ENCODE measurements at places on chromosomes 6 and 20.

GRCh38 chr6:32192608-32193039 lies at the start of gene GPSM3:
Gene GPSM3, minus strand, starts transcription at chr6:32192643. Its CDS starts 130 bp downstream, at chr6:32192513.
- DNase-seq, result peak; percentile 61

- DNase-seq, result no peak
Measured at GRCh38 chr6:131687022-131687421, 14.2 kb downstream of the OR2A4 start.

DNA sequence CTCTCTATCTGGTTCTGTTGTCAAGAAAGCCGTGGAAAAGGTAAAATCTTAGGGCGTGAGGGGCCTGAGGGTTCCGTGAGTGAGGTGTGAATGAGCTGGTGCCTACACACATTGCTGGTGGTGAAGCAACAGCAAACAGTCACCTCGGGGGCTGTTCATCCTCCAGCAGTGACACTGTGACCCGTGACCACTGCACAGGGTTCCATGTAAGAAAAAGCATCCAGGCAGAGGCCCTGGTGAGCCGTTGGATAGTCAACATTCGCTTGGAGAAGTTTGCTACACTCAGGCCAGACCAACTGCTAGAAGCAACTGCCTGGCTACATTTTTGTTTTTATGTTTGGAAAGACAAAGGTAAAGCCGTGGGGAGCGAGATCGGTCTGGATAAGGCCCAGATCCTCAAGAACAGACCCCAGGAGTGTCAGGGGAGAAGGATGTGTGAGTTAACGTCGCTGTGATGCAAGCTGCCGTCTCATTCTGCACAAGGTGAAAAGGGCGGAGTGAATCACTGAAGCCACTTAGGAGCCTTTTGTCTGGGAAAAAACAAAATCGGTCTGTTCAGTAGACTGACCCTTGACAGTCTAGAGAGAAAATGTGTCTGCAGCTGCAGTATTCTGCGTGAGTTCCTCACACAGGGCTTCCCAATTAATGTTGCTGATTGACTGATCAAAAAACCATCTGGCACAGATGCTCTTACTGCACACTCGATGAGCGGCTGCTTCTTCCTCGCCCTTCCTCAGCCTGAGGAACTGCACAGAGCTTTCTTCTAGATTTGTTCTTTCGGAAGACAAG lies 404.0 kb downstream of the SMOC2 start:
- DNase-seq, result no peak

GRCh38 chr6:156017838-156018237 lies 562.2 kb upstream of the NOX3 start:
- no peak for DNase-seq

DNA sequence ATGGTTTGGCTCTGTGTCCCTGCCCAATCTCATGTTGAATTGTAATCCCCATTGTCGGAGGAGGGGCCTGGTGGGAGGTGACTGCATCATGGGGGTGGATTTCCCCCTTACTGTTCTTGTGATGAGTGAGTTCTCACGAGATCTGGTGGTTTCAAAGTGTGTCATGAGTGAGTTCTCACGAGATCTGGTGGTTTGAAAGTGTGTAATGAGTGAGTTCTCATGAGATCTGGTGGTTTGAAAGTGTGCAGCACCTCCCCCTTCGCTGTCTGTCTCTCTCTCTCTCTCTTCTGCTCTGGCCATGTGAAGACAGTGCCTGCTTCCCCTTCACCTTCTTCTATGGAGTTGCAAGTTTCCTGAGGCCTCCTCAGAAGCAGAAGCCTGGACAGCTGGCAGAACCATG lies 87.6 kb downstream of the MYLK4 start:
- DNase-seq, result no peak

DNA sequence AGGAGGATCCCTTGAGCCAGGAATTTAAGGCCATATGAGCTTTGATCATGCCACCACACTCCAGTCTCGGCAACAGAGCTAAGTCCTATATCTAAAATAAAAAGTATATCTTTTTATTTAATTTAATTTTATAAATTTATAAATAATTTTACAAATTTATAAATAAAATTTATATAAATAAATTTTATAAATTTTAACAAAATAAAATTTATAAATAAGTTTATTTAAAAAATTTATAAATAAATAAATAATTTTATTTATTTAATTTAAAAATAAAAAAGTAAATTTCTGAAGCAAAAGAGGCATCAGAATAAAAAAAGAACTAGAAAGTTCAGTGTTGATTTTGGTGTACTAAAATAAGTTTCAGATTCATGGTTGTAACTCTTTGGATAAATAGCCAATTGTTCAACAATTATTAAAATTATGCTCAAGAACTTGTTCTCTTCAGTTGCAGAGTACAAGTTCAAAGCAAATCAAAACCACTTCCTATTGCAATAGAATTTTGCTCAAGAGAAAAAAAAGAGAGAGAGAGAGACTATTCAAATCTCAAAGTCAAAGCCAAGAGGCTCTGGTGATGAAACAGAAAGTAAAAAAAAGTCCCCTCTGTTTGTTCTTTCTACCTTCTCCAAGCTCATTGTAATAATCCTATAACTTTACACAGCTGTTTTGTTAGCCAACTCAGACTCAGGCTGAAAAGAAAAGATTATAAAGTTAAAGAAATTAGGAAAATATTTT lies 547.5 kb upstream of the ADGRB3 start:
- DNase-seq, result peak; percentile 17

GRCh38 chr6:14635195-14635594 lies 517.6 kb downstream of the CD83 start:
- no peak for DNase-seq

GRCh38 chr6:13870214-13870830 lies 54.4 kb upstream of the RNF182 start:
- no peak for DNase-seq

DNA sequence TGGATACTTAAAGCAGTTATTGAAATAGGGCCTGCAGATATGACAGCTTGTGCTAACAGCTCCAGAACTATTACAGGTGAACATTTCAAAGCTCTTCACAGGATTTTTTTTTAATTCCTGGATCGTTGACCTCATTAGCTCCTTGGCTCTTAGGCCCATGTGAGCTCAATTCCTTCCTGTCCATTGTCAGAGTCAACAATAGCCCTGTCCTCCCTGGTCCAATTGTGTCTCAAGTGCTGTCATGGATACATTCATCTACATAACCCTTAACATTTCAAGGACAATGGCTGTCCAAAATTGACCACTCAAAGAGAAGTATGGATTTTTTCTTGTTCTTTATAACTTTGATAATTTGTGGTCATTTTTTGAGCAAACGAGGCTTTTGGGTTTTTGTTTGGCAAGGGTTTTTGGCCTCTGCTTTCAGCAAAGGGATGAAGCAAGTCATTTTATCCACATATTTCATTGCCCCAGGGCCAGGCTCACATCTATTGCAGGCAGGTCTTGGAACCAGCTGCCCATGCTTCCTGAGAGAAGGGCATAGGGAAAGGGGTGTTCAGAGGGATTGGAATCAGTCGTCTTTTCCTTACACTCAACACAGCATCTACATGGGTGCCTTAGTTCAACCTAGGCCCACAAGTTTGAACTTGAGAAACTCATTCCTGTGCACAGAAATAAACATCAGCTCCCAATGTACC lies 282.1 kb downstream of the TPBG start:
- DNase-seq, result peak; percentile 0

GRCh38 chr6:38241200-38241871 lies 398.4 kb downstream of the BTBD9 start:
- DNase-seq, result no peak

DNA sequence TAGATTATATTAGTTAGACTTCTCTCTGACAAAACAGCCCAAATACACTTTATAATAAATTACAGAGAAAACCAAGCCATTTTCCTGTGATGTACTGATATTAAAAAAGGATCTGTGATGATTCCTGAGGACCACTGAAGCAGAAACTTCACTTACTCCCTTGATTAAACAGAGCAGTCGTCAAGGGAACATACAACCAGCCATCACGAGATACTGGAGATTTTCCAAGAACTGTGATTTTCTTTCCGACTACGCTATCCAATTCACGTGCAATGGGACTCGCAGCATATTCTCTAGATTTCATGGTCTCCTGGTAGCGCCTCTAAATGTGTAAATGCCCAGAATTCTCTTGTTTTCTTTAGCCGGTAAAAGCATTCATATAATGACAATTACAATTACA lies 377.4 kb downstream of the PHF3 start:
- peak; percentile 91 for DNase-seq

DNA sequence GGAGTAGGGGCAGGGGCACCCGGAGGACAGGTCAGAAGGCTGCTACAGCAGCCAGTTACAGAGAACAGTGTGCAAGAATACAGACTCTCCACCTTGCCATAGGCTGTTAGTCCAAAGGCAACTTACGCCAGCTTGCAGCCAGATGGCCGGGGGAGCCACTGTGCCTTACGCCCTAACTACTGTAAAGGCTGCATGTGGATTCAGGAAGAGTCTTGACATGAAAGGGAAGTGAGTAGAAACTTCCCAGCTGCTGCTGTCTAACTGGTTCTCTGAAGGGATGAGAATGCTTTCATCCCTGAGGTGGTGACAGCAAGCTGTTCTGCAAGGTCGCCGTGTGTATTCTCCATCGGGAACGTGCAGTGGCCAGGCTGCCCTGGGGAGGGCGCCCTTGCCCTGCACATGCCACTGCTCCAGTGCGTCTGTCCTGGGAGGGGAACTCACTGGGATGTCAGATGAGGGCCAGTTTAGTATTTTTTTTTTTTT lies 46.1 kb downstream of the LYRM4 start:
- peak; percentile 93 for DNase-seq

GRCh38 chr6:122040261-122040660 lies 359.2 kb upstream of the HSF2 start:
- DNase-seq, result no peak

DNA sequence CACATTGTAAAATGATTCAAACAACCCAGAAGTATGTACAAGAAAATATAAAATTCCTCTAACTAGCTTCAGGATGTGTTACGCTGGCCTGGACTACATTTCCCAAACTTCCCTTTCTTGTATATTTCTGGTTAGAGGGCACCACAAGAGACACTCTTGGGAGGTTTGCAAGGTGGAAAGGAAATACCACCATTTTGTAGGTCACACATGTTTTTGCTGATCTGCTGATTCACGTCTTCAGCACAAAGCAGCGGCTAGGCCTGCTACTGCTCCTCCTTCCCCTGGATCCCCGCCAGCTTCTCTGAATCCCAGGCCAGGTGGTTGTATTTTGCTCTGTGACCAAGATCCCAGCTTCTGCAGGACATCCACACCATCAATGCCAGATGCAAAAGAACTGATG lies 104.2 kb downstream of the AGPAT4 start:
- no peak for DNase-seq

DNA sequence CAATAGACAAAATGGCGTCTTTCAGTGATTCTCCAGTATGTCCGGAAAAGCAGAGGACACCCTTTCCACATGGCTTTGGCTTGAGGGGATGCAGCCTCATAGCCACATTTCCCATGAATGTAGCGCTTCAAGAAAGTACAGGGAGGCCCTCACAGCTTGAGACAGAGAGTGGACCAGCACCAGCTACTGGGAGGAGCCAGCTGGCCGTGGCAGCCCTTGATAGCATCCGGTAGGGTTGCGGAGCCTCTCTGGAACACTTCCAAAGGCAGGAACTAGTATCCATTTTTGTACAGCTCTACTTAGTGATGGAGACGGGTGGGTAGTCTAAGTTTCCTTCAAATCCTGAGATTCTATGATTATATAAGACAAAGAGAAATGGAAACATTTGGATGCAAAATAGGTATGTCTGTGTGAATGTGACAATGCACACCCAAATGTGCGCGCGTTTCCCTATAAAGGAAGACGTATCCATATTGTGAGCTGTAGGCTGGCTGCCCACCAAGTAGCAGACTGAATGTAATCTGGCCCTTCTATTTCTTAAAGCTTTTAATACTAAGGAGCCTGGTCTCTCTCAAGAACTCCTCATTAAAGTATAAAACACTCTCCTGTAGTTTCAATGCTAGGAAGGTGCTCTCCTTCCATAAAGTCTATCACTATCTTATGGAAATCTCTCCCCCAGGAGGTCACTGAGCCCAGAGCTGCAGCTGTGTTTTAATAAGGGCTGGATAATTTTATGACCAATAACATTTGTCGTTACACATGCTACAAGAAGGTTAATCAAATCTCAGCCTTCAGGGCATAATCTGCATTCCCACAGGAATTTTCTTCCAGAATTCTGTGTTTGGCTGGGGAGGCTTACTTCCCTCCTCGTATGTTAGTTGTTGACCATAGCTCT lies 74.0 kb downstream of the SOBP start:
- DNase-seq, result no peak

DNA sequence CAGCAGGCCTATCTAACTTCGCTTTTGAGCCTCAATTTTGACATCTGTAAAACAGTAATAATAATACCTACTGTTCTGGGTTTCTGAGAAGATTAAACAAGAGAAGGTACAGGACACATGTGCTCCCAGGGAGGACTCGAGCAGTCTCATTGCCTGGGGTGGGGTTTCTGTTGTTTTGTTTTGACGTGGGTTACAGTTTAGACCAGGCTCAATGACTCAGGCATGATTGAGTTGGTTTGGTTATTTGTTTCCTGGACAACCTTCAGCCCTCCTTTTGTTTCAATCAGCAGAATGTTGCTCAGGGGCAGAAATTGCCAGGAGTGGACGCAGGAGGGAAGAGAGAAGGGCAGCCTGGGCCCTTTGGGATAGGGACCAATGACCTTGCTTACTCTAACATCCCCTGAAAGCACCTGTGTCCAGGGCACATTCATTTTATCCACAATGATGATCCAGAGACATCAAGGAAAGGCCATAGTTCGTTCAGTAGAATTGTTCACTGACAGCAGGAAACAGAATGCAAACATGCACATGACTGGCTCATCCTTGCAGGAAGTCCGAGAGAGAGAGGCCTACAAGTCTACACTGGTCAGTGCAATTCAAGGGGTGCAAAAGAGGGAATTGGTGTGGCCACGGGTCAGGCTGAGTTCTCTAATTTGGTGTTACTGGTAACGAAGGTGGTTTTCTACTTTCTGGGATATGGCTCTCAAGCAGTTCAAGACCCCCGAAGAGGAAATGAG lies 74.5 kb upstream of the MRPS10 start:
- no peak for DNase-seq

DNA sequence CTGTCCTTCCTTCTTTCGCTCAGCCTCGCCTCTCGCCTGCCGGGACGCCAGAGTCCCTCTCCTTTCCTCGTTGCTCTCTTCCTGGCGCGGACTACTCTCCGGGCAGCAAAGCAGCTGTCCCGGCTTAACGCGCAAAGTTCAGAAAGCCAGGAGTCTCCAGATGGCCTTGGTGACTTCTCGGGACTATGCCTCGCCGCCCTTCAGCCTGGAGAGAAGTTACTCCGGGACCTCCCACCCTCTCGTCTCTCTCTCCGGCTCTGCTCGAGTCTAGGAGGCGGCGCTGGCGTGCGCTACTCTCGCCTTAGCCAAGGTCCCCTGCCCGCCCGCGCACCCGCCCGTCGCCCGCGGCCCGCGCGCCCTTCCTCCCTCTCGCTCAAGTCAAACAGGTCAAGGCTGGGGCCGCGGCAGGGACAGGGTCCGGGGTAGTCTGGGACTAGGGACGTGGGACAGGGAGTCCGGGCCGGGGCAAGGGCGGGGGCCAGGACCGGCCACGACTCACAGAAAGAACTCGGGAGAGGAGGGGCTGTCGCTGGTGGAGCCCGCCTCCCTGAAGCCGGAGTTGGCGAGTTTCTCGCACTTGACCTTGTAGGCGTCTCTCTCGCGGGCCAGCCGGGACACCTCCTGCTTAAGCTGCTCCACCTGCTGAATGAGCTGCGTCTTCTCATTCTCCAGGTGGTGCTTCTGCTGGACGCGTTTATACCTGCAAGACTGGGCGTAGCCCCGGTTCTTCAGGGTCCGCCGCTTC lies 1.5 kb downstream of the MAFB start:
- peak; percentile 74 for DNase-seq

- no peak for DNase-seq
Measured at GRCh38 chr6:42140032-42140431, 2.4 kb downstream of the C6orf132 start.

GRCh38 chr6:104689551-104690205 lies 170.0 kb downstream of the HACE1 start:
- DNase-seq, result no peak

GRCh38 chr6:118319894-118320649 lies 228.0 kb upstream of the PLN start:
- no peak for DNase-seq

Measured in lung (tissue), 17 donors.